ENCODE measurements at places on chromosomes 5 and 9.

DNA sequence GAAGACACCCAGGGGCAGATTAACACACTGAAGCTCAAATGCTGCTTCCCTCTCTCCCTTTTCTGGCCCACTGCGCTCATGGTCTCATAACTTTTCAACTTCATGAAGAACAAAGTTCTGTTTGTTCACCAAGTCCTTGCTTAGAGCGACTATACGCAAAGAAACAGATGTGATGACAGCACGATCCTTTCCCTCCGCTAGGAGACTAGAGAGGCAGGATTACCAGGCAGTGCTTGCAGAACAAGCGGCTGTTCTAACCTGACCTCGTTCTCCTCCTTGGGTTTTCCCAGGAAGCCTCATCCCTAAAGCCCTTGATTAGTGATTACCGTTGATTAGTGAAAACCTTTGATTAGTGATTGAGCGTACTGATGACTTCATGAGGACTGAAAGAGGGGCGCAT is 649.9 kb downstream of the IRX1 start:
- DNase-seq, result no peak

DNA sequence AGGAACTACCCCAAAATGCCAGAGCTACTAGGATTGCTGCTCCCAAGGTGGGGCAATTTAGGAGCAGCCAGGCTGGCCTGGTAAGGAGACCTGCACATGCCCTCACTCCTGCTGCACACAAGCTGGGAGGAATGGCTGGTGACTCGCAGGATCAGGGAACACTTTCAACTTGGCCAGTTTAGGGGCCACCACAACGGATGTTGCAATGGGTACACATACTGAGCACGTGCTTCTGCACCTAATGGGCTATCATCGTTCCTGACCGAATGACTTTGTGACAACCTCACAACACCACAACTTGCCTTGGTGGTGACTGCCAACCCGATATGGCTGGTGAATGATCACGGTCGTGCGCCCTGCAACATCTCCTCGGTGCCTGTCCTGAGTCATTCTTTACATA is 172.0 kb downstream of the ROR2 start:
- DNase-seq, result no peak

- DNase-seq, result no peak
Observed at GRCh38 chr9:88528080-88528790, 6.7 kb upstream of the NXNL2 start.

- DNase-seq, result no peak
Observed at GRCh38 chr9:134181648-134182034, 17.3 kb upstream of the RNU6ATAC start.

GRCh38 chr9:115157245-115157674 is 39.3 kb upstream of the TNC start:
- no peak for DNase-seq

DNA sequence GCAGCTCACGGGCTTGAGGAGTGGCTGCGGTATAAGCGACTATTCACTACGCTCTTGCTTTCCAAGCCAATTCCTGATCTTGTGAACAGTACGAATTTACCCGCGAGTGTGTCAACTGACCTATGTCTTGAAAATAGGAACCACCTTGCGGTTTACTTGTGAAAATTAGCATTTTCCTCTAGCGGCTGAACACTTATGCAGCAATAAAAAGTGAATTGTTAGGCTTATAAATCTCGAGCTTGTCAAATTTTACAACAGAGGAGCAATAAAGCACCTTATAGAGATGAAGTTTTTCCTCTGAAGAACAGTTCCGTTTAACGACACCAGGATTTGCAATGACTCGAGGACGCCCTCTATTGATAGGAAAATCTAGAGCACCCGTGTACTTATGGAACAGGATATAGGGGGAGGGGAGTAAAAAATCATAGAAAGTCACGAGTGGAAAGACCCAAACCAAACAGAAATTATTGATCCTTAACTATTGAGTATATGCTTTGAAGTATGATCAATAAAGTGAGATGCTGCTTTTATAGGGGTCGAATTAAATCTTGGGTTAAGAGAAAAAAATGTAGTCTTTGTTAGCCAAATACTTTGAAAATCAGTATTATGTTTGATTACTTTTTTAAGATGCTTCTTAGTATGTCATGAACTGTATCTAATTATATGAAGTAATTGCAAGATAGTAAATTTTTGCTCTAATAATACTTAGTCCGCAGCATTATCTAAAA is 1.9 kb upstream of the RGMB start:
- DNase-seq, result peak; percentile 41
